ENCODE measurements at places on chromosomes 2 and 18. TPM values are rescaled to one million over a fixed set of nuclear protein-coding genes. Genes with fewer than 3 reads are reported as not detected.

Gene NGEF
- 0.96 TPM for total RNA-seq

- DNase-seq: no peak
Measured at GRCh38 chr2:127208313-127208712, 11.8 kb downstream of the CYP27C1 start.

Gene CRIM1
- total RNA-seq: 13.8 TPM

DNA sequence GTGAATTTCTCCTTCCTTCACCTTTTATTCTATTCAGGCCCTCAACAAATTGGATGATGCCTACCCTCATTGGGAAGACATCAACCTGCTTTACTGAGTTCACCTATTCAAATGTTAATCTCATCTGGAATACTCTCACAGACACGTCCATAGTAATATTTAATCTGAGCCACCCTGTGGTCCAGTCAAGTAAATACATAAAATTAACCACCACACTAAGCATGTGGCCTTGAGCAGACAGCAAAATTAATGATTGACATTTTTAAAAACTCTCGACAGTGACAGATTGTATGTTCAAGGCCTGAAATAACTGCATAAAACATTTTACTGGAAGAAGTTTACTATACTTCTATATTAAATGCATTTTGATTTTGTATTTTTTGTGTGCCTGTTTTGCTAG, 540.6 kb upstream of the GCFC2 start:
- no peak for DNase-seq

Gene ABCG5
- total RNA-seq: not detected

DNA sequence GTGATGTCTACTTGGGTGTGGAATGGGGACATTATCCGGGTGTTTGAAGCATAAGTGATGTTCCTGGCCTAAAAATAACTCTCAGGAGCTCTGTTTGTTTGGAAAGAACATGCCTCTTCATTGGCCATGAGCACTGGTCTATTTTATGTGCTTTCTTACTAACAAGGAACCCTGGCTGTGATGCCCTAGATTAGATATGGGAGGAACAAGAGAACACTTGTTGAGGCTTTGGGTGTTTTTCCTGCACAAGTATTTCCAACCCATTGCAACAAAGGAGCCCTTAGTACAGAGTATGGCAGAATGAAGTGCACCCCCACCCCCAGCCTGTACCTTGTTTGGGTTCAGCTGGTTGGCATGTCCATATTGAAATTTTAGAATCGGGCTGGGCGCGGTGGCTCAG, 95.9 kb downstream of the SLC4A3 start:
- no peak for DNase-seq

Gene HNMT
- total RNA-seq: 5.5 TPM

Gene DDX18
- 77.9 TPM for total RNA-seq

Gene LAMA1
- total RNA-seq: 96.1 TPM

- DNase-seq: no peak
Measured at GRCh38 chr2:42562474-42563144, 5.8 kb upstream of the MTA3 start.

DNA sequence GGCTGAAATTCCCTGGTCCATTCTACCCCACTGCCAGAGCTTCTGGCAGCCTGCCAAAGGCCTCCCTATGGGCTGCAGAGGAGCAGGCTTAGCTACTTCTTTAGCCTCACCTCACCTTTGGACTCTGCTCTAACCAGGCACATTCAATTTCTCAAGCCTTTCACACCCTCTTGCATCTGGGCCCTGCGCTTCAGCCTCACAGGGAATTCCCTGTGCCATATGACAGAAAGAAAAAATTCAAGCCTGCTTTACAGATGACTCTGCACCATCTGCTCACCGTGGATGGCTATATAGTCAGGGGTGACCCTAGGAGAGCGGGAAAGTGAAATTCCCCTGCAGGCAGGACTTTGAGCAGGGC, 62.5 kb downstream of the REEP1 start:
- no peak for DNase-seq

- DNase-seq: no peak
Measured at GRCh38 chr2:241912021-241912555, 42.6 kb downstream of the RTP5 start.

GRCh38 chr2:171706152-171706803, 19.0 kb downstream of the DYNC1I2 start:
- DNase-seq: no peak

- DNase-seq: no peak
Measured at GRCh38 chr2:100376836-100377235, 40.6 kb downstream of the CHST10 start.

Gene PPIL3
- total RNA-seq: 59.7 TPM

Gene CPLX4
- total RNA-seq: not detected

GRCh38 chr2:9971890-9972289, 20.4 kb downstream of the GRHL1 start:
- DNase-seq: no peak

DNA sequence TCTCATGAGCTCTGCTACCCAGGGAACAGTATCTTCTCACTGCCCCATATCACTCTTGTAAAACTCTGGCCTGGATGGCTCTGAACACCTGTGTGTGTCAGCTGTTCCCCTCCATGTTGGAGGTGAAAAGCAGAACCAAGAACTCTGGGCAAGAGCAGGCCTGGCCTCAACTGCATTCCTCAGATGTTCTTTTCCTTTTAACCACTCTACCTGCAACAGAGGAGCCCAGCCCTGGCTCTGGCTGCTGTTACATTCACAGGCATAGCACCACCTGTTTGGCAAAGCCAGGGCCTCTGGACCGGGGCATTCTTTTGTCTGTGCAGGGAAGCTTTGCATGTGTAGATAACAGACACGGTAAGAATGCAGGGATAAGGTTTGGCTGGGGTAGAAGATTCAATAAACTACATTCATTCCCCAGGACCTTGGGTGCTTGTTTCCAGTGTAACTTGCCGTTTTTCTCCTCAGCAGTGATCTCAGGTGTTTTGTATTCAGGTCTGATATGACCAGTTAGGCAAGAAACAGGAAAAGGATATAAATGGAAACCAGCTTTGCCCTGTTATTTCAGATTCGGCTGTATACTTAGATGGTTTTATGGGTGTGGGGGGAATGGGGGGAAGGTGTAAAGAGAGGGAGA, 95.1 kb downstream of the SPTBN1 start:
- DNase-seq: no peak

DNA sequence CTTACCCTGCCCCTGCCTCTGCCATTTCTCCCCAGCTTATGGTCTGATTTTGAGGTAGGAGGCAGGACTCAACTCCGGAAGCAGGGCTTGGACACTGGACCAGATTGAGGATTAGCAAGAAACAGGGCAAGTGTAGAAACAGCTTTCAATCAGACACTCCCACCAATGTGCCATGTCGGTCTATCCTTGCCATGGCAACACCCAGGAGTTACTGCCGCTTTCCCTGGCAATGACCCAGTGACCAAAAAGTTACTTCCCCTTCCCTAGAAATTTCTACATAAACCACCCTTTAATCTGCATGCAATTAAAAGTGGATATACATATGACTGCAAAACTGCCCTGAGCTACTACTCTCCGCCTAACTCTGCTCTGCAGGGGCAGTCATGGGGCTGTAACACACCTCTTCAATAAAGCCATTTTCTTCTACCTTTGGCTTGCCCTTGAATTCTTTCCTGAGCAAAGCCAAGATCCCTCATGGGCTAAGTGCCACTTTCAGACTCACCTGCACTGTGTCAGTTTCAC, 156.7 kb downstream of the LPIN1 start:
- DNase-seq: no peak

GRCh38 chr18:13461469-13461868, 242.9 kb downstream of the LDLRAD4 start:
- DNase-seq: no peak

Gene CPS1
- total RNA-seq: 7.9 TPM

Gene EVA1A
- 3.8 TPM for total RNA-seq

GRCh38 chr2:219476652-219477151, 22.0 kb upstream of the GMPPA start:
- DNase-seq: peak; percentile 66

Gene POTEE
- 1.0 TPM for total RNA-seq

GRCh38 chr2:160664603-160665140, 171.1 kb upstream of the RBMS1 start:
- no peak for DNase-seq

Gene TXNDC9
- total RNA-seq: 30.7 TPM

- no peak for DNase-seq
Measured at GRCh38 chr2:144201868-144202468, 318.0 kb downstream of the ZEB2 start.

DNA sequence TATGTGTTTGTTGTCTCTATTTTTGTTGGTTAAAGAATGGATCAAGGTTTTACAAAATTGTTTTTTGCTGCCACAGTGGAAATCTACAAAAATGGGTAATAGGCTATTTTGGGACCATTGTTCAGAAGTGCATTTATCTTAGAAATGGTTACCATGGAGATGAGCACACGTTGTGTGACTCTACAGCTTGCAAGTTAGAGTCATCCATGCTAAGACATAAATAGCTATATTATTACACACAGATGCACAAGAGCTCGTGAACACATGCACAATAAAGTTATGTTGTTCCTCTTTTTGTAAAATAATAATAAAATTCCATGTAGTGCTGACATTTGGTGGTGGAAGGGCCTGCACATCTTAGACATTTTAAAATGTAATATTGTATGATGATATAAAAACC, 15.5 kb upstream of the DUSP19 start:
- DNase-seq: no peak

GRCh38 chr18:34506198-34506597, 203.9 kb upstream of the DTNA start:
- DNase-seq: no peak

DNA sequence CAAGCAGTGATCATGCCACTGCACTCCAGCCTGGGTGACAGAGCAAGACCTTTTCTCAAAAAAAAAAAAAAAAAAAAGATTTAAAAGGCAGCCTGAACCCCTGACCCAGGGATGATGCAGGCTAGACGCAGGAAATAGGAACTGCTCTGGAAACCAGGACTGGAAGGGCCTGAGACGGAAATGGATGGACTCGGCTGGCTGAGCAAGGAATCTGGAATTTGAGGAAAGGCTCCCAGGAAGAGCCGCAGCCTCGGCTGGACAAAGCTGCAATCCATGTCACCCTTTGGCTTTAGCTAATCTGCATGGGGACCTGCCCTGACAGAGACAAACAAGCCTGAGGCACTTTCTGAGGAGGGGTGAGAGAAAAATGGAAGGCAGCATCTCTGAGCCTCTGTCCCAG, 55.0 kb upstream of the DAPL1 start:
- no peak for DNase-seq

Gene LOXHD1
- not detected for total RNA-seq

DNA sequence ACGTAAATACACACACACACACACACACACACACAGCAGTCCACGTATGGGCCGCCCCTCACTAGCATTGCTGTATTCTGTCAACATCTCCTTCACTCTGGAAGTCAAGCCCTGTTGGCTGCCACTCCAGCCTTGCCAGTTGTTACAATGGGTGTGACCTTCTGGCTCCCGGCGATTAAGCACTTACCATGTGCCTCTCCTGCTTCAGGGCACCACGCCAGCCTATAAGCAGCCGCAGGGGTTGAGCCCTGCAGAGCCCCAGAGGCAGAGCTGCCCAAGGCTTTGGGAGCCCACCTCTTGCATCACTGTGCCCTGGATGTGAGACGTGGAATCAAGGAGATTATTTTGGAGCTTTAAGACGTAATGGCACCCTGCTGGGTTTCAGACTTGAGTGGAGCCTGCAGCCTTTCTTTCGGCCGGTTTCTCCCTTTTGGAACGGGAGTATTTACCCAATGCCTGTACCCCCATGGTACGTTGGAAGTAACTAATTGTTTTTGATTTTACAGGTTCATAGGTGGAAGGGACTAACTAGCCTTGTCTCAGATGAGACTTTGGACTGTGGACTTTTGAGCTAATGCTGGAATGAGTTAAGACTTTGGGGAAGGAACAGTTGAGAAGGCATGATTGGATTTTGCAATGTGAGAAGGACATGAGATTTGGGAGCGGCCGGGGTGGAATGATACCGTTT, 54.5 kb upstream of the ROCK2 start:
- no peak for DNase-seq

GRCh38 chr2:2597712-2598111, 266.6 kb upstream of the MYT1L start:
- no peak for DNase-seq

Gene GRP
- not detected for total RNA-seq

DNA sequence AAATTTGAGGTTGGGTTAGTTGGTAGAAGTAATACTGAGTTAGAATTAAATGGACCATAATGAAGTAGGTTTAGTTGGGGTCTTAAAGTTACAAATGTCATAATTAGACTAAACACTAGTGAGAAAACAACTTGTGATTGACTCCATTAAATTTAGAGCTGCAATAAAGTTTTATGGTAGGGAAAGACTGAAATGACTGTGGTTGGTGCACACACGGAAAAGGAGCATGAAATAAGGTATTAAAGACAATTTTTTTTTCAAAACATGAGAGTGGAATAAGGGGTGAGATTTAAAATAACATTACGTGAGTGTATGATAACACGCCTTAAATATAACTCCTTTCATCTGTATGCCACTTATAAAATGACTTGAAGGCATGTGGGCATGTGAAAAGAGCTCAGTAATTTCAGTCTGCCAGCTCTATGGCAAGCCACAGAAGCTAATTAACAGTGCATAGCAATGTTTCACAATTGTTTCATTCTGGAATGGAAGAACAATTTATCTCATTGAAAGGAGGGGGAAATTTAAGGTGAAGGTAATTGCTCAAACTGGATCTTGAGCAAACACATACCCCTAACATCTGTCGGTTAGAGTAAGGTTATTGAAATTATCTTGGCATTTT, 1.4 kb downstream of the FRZB start:
- no peak for DNase-seq

- no peak for DNase-seq
Measured at GRCh38 chr18:54718408-54718773, 109.9 kb upstream of the RAB27B start.

GRCh38 chr18:3104190-3105054, 91.5 kb upstream of the LPIN2 start:
- no peak for DNase-seq

GRCh38 chr2:172311921-172312345, 115.5 kb upstream of the ITGA6 start:
- DNase-seq: no peak

DNA sequence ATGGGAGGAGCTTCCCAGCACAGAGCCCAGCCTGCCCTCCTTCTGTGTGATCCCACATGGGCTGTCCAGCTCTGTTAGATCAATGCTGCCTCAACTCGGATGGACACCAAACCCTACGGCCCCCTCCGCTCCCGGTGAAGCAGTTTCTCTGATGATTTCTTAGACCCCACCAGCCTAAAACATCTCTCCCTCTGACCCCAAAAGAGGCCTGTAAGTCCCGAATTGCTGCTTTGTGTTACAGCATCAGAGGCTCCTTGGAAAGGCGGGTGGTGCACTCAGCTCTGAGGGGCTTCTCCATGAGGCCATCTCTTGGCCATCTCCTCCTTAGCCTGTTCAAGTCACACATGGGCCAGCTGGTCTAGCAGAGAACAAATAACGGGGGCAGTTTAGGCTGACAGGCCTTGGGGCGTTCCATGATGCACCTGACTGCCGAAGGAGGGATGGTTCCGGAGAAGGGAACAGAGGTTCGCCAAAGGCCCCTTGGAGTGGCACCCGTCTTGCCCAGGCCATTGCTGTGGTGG, 240.7 kb downstream of the SH3RF3 start:
- DNase-seq: no peak

Gene SCYGR4
- not detected for total RNA-seq

Gene FOXD4L1
- total RNA-seq: 0.52 TPM
